CD4-positive, alpha-beta T cell treated with Interleukin-4 for 4 hours (primary cell): ENCODE measurements at places on chromosomes 2 and 18.

DNA sequence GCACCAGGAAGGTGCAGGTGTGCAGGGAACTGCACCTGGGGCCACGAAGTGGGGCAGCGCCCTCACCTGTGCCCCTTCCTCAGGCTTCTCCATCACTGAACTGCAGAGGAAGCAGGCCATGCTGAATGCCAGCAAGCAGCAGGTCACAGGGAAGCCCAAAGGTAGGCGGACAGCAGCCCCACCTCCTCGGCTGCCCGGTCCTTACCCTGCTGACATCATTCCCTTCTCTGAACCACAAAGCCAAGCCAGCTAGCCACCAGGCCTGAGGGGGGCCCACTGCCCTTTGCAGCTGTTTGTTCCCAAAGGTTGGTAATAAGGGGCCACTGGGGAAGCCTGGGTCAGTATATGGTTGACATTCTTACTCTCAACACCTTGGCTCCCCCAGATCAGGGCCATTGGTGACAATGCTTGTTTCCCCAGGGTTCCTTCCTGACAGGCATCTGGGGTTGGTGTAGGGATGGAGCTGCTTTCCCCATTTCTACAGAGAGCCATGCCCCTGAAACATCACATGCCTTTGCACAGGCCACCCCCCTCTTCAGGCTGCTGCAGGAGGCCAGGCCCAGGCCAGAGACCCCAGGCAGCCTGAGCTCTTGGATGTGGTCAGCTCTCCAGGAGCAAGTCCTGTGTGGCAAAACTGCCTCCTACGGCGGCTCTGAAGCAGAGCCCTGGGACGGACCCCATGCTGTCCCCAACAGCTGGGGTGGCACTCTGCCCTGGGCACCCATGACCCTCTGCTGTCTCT lies 47.8 kb downstream of the FAM168B start:
- no peak for DNase-seq

DNA sequence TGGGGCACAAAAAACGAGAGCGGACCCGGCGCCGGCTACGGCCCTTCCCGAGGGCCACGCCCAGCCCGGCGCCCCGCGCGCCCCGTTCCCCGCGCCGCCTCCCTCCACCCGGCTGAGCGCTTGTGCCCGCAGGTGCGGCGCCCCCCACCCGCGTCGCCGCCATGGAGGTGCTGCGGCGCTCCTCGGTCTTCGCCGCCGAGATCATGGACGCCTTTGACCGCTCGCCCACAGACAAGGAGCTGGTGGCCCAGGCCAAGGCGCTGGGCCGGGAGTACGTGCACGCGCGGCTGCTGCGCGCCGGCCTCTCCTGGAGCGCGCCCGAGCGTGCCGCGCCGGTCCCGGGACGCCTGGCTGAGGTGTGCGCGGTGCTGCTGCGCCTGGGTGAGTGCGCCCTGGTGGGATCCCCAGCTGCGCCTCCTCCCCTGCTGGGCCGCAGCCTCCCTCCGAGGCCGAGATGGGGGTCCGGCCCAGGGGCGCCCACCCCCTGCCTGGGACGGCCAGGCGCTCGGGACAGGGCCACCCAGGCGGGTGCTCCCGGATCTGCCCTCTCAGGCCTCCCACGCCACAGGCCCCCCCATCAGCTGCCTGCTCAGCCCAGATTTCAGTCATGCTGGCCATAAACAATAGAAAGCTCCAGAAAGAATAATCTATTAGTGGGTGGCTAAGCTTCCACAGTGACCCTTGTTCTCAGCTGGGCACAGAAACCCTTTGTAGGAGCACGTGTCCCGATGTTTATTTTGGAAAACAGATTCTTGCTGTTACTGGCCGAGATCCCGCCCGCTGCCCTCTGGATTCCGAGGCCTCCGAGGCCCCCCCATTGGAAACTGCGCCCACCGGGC lies 997 bp downstream of the BOK start:
- no peak for DNase-seq

GRCh38 chr2:215365184-215365658 lies 53.4 kb downstream of the ATIC start:
- no peak for DNase-seq

DNA sequence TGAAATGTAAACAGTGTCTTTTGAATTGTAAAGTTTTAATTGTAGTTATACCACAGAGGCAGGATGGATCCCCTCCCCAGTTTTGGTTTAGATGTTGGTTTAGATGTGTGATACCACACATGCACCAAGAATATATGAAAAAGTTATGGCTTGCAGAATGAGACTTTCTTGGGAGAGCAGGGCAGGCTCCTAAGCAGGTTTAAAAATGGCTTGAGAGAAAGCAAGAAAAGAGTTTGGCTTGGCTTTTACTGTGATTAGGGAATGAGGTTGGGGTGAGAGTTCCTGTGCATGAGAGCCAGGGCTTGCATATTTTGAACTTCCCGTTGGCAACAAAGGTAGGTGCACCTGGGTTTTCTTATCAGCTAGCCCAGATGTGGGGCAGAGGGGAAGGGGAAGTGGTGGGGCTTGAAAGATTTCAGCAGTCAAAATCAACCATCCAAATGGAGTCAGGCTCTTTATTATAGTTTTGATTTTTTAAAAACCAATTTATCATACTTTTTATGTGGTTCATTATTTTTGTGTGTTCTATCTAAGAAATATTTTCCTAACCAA lies 246.9 kb downstream of the MTX2 start:
- DNase-seq: no peak
